Camera-type eye (tissue), 1 donor: ENCODE measurements at places on chromosomes 3 and 15. TPM values are rescaled to one million over a fixed set of nuclear protein-coding genes. Genes with fewer than 3 reads are reported as not detected.

Gene SAXO2
- 12.1 TPM for total RNA-seq

Gene EPHB1
- total RNA-seq, result 8.7 TPM

Gene BLM
- total RNA-seq, result 5.5 TPM

Gene CHCHD4
- total RNA-seq, result 11.0 TPM

Gene CFAP92
- total RNA-seq, result 1.3 TPM

Gene ARF4
- total RNA-seq, result 129 TPM

Gene NTRK3
- total RNA-seq, result 14.6 TPM

Gene INO80
- total RNA-seq, result 38.1 TPM

Gene ITIH1
- total RNA-seq, result not detected

Gene FETUB
- not detected for total RNA-seq

Gene MCF2L2
- total RNA-seq, result 21.3 TPM

Gene THAP10
- 5.7 TPM for total RNA-seq

Gene TM4SF1
- total RNA-seq, result 86.8 TPM
